ENCODE measurements at places on chromosomes 7 and 10.

DNA sequence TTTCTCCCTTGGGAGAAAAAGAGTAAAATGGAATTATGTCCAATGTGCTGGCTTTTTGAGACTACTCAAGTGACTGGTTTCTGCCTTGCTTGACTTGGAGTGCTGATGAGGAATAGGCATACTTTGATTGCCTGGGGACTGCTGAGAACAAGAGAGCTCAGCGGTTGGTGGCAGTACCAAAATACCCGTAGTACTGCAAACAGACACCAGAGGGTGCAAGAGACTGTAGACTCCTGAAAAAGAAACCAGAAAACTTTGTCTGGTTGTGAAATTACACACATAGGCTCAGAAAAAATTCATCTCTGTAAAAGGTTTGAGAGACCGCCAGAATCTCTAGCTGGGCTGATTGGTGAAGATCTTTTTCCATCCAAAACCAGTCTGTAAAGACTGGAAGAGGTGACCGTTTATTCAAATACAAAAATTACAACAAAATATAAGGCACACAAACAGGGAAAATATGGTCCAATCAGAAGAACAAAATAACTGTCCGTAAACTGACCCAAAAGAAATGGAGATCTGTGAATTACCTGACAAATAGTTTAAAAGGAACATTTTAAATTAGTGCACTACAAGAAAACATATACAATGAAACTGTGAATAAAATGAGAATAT, 18.5 kb downstream of the BICC1 start:
- peak; percentile 81 for DNase-seq

- peak; percentile 83 for DNase-seq
Observed at GRCh38 chr10:77746047-77746707, 108.6 kb upstream of the KCNMA1 start.

GRCh38 chr7:30322271-30323005, 38.0 kb downstream of the ZNRF2 start:
- peak; percentile 57 for DNase-seq

GRCh38 chr10:30774261-30774660, 144.7 kb upstream of the LYZL2 start:
- DNase-seq: no peak

GRCh38 chr10:56035489-56035888, 325.6 kb downstream of the ZWINT start:
- DNase-seq: no peak

GRCh38 chr10:79059859-79060379, 8.8 kb upstream of the ZMIZ1 start:
- DNase-seq: no peak

DNA sequence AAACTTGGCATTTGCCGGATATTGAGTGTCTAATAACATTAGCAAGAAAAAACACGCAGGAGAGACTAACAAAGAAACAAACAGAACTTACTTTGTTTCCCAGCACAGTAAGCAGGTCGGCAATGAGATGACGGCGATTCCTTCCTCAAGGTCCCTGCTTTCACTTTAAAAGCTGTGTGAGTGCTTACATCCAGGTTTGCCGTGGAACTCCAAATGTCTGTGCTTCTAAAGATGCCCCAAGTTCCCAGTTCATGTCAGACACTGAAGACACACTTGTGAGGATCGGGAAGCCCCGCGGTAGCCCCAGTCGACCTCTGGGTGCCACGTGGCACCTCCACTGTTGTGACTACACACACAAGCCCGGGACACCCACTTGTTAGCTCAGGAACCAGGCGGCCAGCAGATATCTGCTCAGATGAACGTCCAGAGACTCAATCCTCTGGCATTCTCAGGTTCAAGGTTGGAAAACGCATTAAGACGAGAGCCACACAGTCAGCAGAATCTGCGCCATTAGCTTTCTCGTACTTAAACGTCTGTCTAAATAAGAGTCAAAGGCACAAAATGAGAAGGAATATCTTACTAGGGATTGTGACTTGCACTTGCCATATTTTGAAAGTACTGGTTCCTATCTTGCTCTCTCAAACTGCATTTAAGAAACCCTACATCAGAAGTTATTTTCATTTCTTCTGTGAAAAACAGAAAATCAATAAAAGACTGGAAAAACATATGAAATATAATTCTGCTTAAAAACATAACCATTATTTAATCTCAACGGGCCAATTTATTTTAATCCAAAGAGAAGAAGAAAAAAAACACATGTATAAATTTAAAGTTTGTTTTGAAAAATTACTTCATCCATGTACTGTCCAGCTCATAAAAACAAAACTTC, 207.6 kb upstream of the KLF14 start:
- peak; percentile 71 for DNase-seq

DNA sequence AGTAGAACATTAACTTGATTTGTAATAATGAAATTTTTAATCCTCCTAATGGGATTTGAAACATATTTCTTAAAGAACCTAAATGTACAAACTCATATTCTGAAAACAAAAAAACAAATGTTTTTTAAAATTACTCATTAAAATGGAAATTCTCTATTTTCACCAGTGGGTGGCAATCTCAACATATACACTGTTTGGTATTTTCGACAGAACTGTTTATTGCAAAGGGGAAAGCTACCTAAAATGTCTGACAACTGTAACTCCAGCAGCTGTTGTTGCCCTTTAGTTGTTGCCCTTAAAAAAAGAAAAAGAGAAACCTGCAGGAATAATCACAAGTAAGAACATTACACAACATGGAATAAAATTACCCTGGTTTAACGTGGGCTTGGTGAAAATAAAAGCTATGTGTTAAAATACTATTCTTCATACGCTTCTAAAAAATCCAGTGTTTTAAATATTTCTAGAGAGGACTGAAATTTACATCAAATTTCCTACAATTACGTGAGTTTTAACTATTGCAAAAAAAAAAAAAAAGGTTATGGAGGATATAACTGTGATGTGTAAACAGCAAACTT, 54.5 kb downstream of the COL1A2 start:
- peak; percentile 54 for DNase-seq

- no peak for DNase-seq
Observed at GRCh38 chr7:144391014-144391413, 12.5 kb downstream of the NOBOX start.

Measured in EH (cell line).